Muscle of arm (tissue), 14 donors: ENCODE measurements at places on chromosomes 3 and 15.

- DNase-seq: no peak
Observed at GRCh38 chr15:39388118-39388517, 192.8 kb upstream of the THBS1 start.

DNA sequence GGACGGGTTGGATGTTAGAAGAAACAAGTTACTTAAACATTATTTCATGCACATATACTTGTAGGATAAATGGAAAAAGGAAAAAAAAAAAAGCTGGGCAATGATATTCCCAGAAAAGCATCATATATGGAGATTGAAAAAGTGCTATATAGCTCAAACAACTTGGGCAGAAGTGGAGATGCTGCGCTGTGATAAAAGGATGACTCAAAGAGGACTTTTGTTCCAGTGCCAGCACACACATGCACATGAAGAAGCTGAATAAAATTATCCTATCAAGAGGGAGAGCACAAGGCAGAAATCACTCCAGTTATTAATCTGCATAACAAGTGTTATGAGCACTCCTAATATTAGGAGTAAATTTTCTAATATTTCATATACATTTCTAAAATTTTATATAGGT lies 30.9 kb downstream of the FRMD4B start:
- no peak for DNase-seq

- DNase-seq: peak; percentile 24
Observed at GRCh38 chr3:107574650-107575049, 51.9 kb downstream of the BBX start.

DNA sequence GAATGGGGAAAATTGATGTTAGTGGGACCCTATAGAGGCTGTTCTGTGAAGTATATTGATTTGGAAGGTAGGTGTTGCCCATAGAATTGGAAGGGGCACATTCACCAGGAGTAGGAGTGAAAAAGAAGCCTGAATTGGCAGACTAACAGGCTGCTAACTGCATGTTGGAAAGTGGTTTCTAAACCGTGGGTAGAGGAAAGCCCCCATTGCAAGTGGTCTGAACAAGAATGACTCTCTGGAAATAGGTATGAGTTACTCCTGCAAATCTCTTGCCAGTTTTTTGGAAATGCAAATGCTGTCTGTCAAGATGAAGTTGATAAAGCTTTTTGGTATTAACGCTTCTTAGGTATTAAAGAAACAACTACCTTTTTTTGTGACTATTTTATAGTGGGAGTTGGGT lies 3.5 kb downstream of the UBE2E1 start:
- no peak for DNase-seq

GRCh38 chr15:81819924-81820635 lies 225.7 kb downstream of the MEX3B start:
- DNase-seq: no peak

GRCh38 chr3:150751781-150752263 lies 11.1 kb downstream of the SIAH2 start:
- no peak for DNase-seq

GRCh38 chr3:29202378-29202777 lies 78.5 kb upstream of the RBMS3 start:
- no peak for DNase-seq

DNA sequence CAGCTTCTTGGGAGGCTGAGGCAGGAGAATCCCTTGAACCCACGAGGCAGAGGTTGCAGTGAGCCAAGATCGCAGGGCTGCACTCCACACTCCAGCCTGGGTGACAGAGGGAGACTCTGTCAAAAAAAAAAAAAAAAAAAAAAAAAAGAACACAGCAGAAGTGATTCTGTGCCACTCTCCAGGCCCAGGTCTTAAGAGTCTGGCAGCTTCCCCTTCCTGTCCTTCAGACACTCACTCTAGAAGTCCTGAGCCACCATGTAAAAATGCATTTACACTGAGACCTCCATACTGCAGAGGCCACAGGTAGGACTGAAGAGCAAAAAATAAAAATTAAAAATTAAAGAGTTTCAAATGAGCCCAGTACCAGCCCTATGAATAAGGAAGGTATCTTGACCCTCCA lies 11.8 kb upstream of the CDV3 start:
- no peak for DNase-seq

GRCh38 chr3:61637088-61638051 lies 76.0 kb downstream of the PTPRG start:
- DNase-seq: no peak

DNA sequence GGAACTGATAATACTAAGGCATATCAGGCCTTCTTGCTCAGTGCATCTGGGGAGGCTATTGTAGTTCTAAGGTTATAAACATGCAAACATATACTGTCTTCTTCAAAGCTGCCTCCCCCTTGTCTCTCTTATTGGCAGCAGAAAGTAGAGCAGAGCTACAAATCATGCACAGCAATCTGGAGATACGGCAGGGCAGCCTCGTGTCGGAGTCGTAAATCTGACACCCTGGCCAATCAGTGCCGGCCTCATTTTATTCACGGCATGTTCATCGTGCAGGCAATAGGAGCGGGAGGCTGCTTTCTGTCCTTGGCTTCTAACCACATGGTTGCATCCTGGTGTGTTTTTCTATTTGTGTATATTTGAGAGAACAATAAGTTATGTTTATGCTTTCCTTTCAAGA lies 300.2 kb upstream of the CNTN6 start:
- DNase-seq: no peak

DNA sequence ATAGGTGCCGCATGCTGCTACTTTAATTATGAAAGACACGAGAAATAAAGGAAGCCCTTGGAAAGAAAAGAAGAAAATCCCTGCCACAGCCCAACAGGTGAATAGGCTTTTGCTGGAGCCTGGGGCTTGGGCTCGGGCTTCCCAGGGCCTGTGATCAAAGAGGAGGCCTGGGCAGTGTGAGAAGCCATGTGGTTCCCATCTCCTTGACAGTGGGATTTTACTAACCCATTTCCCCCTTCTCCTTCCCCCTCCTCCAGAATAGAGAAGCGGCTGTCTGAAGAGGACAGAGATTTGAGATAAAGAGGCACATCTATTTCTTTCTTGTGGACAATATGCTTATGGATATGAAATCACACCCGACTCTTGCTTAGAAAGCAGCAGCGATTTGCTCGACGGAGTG lies 369.1 kb downstream of the MCTP2 start:
- DNase-seq: no peak

GRCh38 chr15:76941636-76942035 lies 10.1 kb downstream of the RCN2 start:
- no peak for DNase-seq
